ENCODE measurements at places on chromosomes 2 and 18.

- H3K27ac ChIP-seq = no peak overlapping the region
- H3K4me3 ChIP-seq = peak overlapping the region; percentile 71
- DNase-seq = no peak
These were observed 657 bp downstream of the ATP8B1 start for GRCh38 chr18:57802213-57803102.

- no peaks in the 10 kb centered on the region for H3K4me1 ChIP-seq
- no peak overlapping the region for H3K27ac ChIP-seq
- H3K36me3 ChIP-seq = no peaks in the 10 kb centered on the region
- H3K27me3 ChIP-seq = no peaks in the 10 kb centered on the region
- peak overlapping the region; percentile 38 for H3K4me3 ChIP-seq
- DNase-seq = no peak
These were observed 148.5 kb upstream of the CBLN2 start for GRCh38 chr18:72692595-72692994.

DNA sequence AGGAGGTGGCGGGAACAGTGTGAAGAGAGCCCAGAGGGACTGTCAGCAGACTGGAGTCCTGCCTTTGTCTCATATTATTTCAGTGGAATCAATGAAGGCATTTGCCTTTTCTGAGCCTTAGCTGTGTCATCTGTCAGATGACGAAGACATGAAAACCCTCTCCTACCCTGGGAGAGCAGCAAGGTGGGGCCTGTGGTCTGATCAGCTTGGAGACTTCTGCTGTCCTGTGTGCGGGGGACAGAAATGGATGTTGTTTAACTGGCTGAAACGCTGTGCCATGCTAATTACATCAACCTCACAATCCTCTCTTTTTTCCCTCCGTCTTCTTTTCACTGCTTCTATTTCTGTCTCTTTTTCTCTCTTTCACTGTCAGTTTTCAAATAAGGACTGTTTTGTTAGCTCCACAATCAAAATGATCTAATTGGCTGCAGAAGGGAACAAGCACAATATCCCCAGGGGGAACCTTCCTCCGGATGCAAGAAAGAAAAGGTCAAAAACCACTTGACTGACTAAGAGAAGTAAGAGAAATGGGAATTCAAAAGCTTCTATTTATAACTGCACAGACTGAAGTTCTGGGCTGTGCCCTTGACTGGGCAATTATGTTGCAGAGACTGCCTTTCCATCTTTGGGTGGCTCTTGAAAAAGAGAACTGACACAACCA is 340.1 kb downstream of the CLIP4 start:
- no peak overlapping the region for H3K27ac ChIP-seq
- no peaks in the 10 kb centered on the region for H3K27me3 ChIP-seq
- no peaks in the 10 kb centered on the region for H3K36me3 ChIP-seq
- H3K4me3 ChIP-seq = no peak overlapping the region
- H3K4me1 ChIP-seq = peaks cover 11% of the 10 kb centered on the region

DNA sequence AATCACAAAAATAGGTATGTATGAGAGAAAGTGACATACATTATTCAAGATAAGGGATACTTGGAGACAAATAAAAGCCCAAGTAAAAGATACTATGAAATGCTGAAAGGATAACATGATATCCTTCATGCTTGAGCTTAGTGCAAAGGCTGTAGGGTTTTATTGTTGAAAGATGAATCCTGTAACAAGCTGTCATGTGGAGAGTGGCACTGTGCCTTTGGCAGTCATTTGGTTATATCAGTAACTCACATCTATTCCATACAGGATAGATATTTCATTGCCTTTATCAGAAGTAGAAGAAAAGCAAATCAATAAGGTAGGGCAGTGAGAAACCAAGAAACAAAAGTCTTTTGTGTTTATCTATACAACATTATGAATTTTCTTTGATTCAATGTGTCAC is 211.0 kb downstream of the ZNF385B start:
- H3K36me3 ChIP-seq = no peaks in the 10 kb centered on the region
- no peak overlapping the region for H3K4me3 ChIP-seq
- H3K4me1 ChIP-seq = no peaks in the 10 kb centered on the region
- H3K27me3 ChIP-seq = no peaks in the 10 kb centered on the region

GRCh38 chr18:54805571-54806334 is 22.5 kb upstream of the RAB27B start:
- H3K4me1 ChIP-seq = peaks cover 4% of the 10 kb centered on the region
- DNase-seq = no peak
- no peak overlapping the region for H3K4me3 ChIP-seq
- no peaks in the 10 kb centered on the region for H3K27me3 ChIP-seq

DNA sequence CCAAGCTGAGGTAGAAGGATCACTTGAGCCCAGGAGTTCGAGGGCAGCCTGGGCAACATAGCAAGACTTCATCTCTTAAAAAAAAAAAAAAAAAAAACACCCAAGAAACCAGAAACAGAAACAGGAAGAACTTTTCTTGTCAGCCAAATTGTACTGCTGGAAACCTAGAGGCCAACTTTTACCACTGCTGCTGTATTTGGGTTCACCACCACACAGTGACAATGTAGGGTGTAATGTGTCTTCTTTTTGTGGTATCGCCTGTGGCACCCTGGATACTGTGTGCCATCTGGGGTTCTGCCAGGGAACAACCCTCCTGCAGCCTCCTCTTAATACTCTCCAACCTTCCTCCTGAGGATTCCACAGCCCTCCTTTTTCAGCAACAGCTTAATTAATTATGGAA is 72.6 kb downstream of the STK39 start:
- H3K36me3 ChIP-seq = peaks cover 4% of the 10 kb centered on the region
- H3K4me3 ChIP-seq = no peak overlapping the region
- H3K27ac ChIP-seq = no peak overlapping the region

GRCh38 chr2:133317178-133317577 is 251.1 kb downstream of the NCKAP5 start:
- H3K27me3 ChIP-seq = no peaks in the 10 kb centered on the region
- H3K4me3 ChIP-seq = no peak overlapping the region
- H3K27ac ChIP-seq = no peak overlapping the region
- no peak for DNase-seq
- H3K36me3 ChIP-seq = peaks cover 6% of the 10 kb centered on the region

GRCh38 chr2:74691929-74692328 is 37.9 kb downstream of the SEMA4F start:
- peaks cover 6% of the 10 kb centered on the region for H3K4me1 ChIP-seq
- no peak overlapping the region for H3K4me3 ChIP-seq
- H3K36me3 ChIP-seq = no peaks in the 10 kb centered on the region
- no peaks in the 10 kb centered on the region for H3K27me3 ChIP-seq

GRCh38 chr18:36477776-36478175 is 180.3 kb downstream of the FHOD3 start:
- no peaks in the 10 kb centered on the region for H3K36me3 ChIP-seq
- DNase-seq = no peak
- H3K27me3 ChIP-seq = no peaks in the 10 kb centered on the region
- H3K4me3 ChIP-seq = no peak overlapping the region

DNA sequence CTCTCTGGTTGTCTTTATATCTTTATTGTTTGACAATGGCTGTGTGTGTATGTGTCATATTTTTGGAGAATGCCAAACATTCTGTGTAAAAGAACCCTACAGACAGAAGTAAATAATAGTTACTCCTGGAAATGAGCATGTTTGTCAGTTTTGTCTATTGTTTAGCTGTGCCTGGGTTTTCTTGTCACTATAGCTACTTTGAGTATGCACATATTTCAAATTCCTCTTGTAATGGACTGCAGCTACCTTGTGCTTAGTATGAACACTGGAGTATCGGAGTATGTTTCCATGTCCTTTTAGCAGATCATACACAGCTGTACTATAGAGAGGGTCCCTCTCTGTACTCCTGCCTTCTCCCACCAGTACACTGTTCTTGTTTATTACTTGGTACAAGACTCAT is 58.0 kb upstream of the DOCK10 start:
- no peaks in the 10 kb centered on the region for H3K36me3 ChIP-seq
- DNase-seq = no peak
- no peak overlapping the region for H3K4me3 ChIP-seq

- no peaks in the 10 kb centered on the region for H3K36me3 ChIP-seq
- H3K4me1 ChIP-seq = no peaks in the 10 kb centered on the region
- H3K27me3 ChIP-seq = peaks cover 30% of the 10 kb centered on the region
- DNase-seq = no peak
- H3K4me3 ChIP-seq = no peak overlapping the region
These were observed 137.3 kb downstream of the DTNA start for GRCh38 chr18:34847408-34847807.

GRCh38 chr2:218662827-218663226 is 3.3 kb downstream of the BCS1L start:
- no peak for DNase-seq
- H3K36me3 ChIP-seq = peaks cover 63% of the 10 kb centered on the region
- peaks cover 18% of the 10 kb centered on the region for H3K4me1 ChIP-seq

- no peak overlapping the region for H3K4me3 ChIP-seq
- DNase-seq = peak; percentile 51
- peaks cover 5% of the 10 kb centered on the region for H3K4me1 ChIP-seq
- H3K27me3 ChIP-seq = peaks cover 28% of the 10 kb centered on the region
- H3K27ac ChIP-seq = no peak overlapping the region
These were observed 43.9 kb upstream of the RAB11FIP5 start for GRCh38 chr2:73156539-73157124.

DNA sequence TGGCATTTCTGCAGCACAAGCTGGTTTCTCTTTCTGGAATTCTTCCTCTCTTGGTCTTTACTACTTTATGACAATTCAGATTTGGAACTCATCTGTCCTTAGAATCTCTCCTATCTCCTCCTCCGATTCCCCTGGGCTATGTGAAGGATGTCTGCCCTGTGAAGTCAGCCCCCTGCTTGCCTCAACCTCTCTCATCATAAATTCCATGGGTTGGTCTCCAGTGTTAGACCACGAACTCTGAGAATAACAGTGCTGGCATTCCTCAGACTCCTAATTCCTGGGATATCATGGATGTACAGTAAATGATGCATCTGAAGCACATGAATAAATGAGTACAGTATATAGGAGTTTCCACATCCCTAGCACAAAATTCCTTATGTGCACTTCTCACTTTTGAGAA is 21.0 kb upstream of the CYRIA start:
- H3K4me3 ChIP-seq = no peak overlapping the region
- no peak for DNase-seq
- H3K27me3 ChIP-seq = peaks cover 30% of the 10 kb centered on the region
- H3K36me3 ChIP-seq = no peaks in the 10 kb centered on the region
- no peak overlapping the region for H3K27ac ChIP-seq
- H3K4me1 ChIP-seq = no peaks in the 10 kb centered on the region

- H3K4me1 ChIP-seq = peaks cover 30% of the 10 kb centered on the region
- peak; percentile 36 for DNase-seq
- peak overlapping the region; percentile 98 for H3K4me3 ChIP-seq
- H3K27ac ChIP-seq = peak overlapping the region; percentile 95
- H3K27me3 ChIP-seq = no peaks in the 10 kb centered on the region
These were observed 984 bp downstream of the CCDC88A start for GRCh38 chr2:55418512-55419232.

- H3K27me3 ChIP-seq = no peaks in the 10 kb centered on the region
- H3K27ac ChIP-seq = no peak overlapping the region
- no peak for DNase-seq
- H3K4me3 ChIP-seq = no peak overlapping the region
These were observed 34.2 kb downstream of the B4GALT6 start for GRCh38 chr18:31649978-31650719.

DNA sequence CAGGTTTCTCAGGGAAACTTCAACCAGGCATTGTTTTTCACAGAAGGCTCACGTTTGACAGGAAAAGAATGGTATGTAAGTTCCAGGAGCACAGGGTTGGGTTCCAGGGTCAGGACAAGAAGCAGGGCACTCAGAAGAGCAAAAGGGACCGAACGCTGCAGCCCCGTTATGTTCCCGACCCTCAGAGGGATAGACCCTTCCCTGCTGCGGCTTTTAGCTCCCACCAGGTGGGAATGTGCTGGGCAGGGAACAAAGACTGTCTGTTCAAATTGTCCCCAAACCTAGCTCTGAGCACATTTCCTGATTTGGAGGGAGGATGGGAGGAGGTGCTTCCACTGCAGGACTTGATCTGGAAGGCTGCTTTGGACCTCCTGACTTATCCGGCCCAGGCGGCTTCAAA is 130.1 kb downstream of the RAB3GAP1 start:
- H3K4me1 ChIP-seq = no peaks in the 10 kb centered on the region
- no peak for DNase-seq
- H3K27me3 ChIP-seq = no peaks in the 10 kb centered on the region
- H3K36me3 ChIP-seq = peaks cover 23% of the 10 kb centered on the region
- H3K4me3 ChIP-seq = no peak overlapping the region

- H3K27me3 ChIP-seq = no peaks in the 10 kb centered on the region
- no peaks in the 10 kb centered on the region for H3K4me1 ChIP-seq
- H3K36me3 ChIP-seq = no peaks in the 10 kb centered on the region
- no peak overlapping the region for H3K4me3 ChIP-seq
- DNase-seq = peak; percentile 49
These were observed 368.6 kb upstream of the SPRED2 start for GRCh38 chr2:65800998-65801397.

DNA sequence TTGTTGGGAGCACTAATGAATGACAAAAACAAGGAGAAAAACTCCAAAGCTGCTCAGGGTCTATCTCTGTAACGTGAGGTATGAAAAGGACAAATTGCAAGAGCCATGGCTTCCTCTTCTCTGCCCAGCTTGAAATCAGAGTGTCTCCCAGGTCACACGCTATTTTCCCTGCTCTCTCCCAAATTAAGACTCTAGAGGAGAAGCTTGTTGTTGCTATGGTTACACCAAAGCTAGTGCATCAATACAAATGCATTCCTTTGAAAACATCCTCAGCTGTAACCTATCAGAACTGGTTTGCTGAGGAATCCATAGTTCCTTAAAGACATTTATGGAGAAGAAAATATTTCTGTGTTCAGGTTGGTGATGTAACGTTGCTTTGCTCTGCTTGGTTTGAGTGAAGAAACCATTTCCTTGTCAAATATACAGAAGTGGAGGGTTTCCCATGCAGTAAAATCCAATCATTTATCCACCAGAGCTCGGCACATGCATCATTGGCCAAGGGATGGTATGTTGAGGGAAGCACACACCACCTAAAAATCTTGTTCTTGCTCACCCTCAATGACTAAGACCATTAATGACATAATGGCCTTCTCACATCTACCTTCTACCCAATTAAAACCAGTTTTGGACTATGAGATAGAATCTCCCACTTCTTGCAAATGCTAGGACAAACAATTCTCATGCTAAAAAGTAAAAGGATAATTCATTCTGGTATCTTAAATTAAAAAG is 2135.6 kb upstream of the CELF4 start:
- H3K27me3 ChIP-seq = no peaks in the 10 kb centered on the region
- H3K4me3 ChIP-seq = no peak overlapping the region
- peaks cover 11% of the 10 kb centered on the region for H3K4me1 ChIP-seq
- H3K27ac ChIP-seq = no peak overlapping the region
- no peak for DNase-seq

GRCh38 chr2:222714361-222715241 is 43.1 kb downstream of the MOGAT1 start:
- no peaks in the 10 kb centered on the region for H3K36me3 ChIP-seq
- no peak overlapping the region for H3K4me3 ChIP-seq
- DNase-seq = no peak
- no peaks in the 10 kb centered on the region for H3K4me1 ChIP-seq
- H3K27ac ChIP-seq = no peak overlapping the region

GRCh38 chr2:173843526-173843925 is 121.6 kb downstream of the SP3 start:
- DNase-seq = no peak
- H3K27ac ChIP-seq = no peak overlapping the region
- H3K4me1 ChIP-seq = no peaks in the 10 kb centered on the region
- H3K27me3 ChIP-seq = peaks cover 25% of the 10 kb centered on the region
- no peak overlapping the region for H3K4me3 ChIP-seq

GRCh38 chr2:88933980-88934379 is 242.5 kb downstream of the RPIA start:
- DNase-seq = peak; percentile 35
- no peak overlapping the region for H3K27ac ChIP-seq
- peaks cover 47% of the 10 kb centered on the region for H3K27me3 ChIP-seq

All from MCF 10A (cell line).